ENCODE measurements at places on chromosomes 7 and 10.
A peak's percentile ranks its signal among the peaks of the same experiment; 100 is the strongest.

GRCh38 chr10:68559251-68559650 is 886 bp upstream of the TET1 start:
- no peaks in the 10 kb centered on the region for H3K4me1 ChIP-seq
- no peak for DNase-seq
- no peak overlapping the region for H3K4me3 ChIP-seq
- no peaks in the 10 kb centered on the region for H3K27me3 ChIP-seq
- no peaks in the 10 kb centered on the region for H3K36me3 ChIP-seq

DNA sequence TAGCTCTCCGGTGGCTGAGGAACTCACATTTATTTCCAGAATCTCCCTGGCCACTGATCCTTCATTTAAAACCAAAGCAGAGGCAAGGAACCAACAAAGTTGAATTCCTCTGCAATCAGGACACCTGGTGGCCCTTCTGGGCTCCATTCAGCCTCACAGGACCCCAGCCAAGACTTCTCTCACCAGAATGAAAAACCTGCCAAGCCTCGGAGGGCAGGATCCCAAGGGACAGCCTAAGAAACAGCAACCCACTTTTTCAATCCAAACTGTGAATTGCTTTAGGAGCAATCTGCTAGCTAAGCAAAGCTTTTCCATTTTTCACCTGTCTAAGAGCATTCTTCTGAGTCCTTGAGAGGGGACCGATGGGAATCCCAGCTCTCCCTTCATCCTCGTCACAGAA is 34.6 kb downstream of the OAT start:
- H3K27ac ChIP-seq: no peak overlapping the region
- no peaks in the 10 kb centered on the region for H3K27me3 ChIP-seq
- peaks cover 3% of the 10 kb centered on the region for H3K4me1 ChIP-seq
- H3K4me3 ChIP-seq: no peak overlapping the region
- DNase-seq: no peak

GRCh38 chr10:125190414-125190813 is 30.1 kb upstream of the CTBP2 start:
- no peak overlapping the region for H3K27ac ChIP-seq
- no peak for DNase-seq
- no peaks in the 10 kb centered on the region for H3K4me1 ChIP-seq
- H3K4me3 ChIP-seq: no peak overlapping the region
- H3K27me3 ChIP-seq: no peaks in the 10 kb centered on the region
- no peaks in the 10 kb centered on the region for H3K36me3 ChIP-seq

DNA sequence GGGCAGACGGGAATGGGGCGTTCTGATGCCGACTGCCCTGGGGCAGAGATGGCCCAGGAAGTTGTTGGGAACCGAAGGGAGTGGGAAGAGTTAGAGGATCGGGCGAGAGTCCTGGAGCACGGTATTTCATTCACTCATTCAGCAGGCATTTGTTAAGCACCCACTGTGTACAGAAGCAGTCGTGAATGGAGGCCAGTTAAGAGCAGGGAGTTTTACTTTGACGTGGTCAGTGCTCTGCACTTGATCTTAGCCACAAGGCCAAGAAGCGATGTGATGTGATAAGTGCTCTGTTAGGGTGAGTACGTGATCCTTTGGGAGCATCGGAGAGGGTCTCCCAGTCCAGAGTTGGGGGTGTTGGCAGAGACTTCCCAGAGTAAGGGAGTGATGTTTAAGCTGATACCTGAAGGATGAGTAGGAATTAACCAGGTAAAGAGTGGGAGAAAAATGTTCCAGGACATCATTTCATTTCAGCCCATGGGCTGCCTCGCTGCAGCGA is 890 bp downstream of the ZFYVE27 start:
- peaks cover 8% of the 10 kb centered on the region for H3K4me1 ChIP-seq
- H3K36me3 ChIP-seq: no peaks in the 10 kb centered on the region
- H3K27ac ChIP-seq: peak overlapping the region; percentile 94
- no peaks in the 10 kb centered on the region for H3K27me3 ChIP-seq
- H3K4me3 ChIP-seq: peak overlapping the region; percentile 56
- DNase-seq: no peak

Data from hepatocyte (in vitro differentiated cells).